ENCODE measurements at places on chromosomes 11 and 22.
A peak's percentile ranks its signal among the peaks of the same experiment; 100 is the strongest.

DNA sequence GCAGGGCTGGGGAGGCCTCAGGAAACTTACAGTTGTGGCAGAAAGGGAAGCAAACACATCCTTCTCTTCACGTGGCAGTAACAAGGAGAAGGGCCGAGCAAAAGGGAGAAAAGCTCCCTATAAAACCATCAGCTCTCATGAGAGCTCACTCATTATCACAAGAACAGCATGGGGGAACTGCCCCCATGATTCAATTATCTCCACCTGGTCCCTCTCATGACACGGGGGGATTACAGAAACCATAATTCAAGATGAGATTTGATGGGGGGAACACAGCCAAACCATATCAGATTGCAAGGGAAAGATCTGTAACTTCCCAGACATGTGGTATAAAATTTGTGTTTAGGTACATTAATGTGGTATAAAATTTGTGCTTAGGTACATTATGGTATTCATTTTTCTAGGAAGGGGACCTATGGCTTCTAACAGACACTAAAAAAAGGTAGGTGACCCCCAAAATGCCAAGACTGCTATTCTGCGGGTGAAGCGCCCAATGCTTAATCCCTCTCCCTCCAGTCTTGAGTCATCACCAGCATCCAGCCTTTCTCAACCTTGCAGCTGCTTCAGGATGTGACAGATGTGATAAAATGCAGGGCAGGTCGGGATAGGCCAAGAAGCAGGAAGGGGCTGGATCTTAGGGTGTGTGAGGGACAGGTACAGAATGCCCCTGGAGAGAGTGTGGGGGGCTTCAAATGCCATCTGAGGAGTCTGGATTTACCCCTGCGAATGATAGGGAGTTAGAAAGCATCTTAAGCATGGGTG, 57.7 kb upstream of the AMPD3 start:
- no peaks in the 10 kb centered on the region for H3K4me1 ChIP-seq
- no peaks in the 10 kb centered on the region for H3K36me3 ChIP-seq
- no peaks in the 10 kb centered on the region for H3K27me3 ChIP-seq

- peaks cover 73% of the 10 kb centered on the region for H3K27me3 ChIP-seq
- H3K4me1 ChIP-seq = peaks cover 22% of the 10 kb centered on the region
- H3K4me3 ChIP-seq = peak overlapping the region; percentile 46
- H3K36me3 ChIP-seq = no peaks in the 10 kb centered on the region
- DNase-seq = peak; percentile 73
Observed at GRCh38 chr11:120168960-120169681, 31.2 kb upstream of the TRIM29 start.

GRCh38 chr11:32053151-32053888, 37.6 kb upstream of the RCN1 start:
- H3K36me3 ChIP-seq = no peaks in the 10 kb centered on the region
- no peaks in the 10 kb centered on the region for H3K27me3 ChIP-seq
- no peak overlapping the region for H3K27ac ChIP-seq
- no peak for DNase-seq
- H3K4me3 ChIP-seq = no peak overlapping the region

GRCh38 chr11:17906436-17906835, 106.4 kb downstream of the SERGEF start:
- no peaks in the 10 kb centered on the region for H3K27me3 ChIP-seq
- H3K27ac ChIP-seq = no peak overlapping the region
- no peak for DNase-seq
- no peaks in the 10 kb centered on the region for H3K36me3 ChIP-seq

GRCh38 chr11:79244241-79244772, 196.5 kb downstream of the TENM4 start:
- H3K4me3 ChIP-seq = no peak overlapping the region
- H3K36me3 ChIP-seq = no peaks in the 10 kb centered on the region
- H3K27me3 ChIP-seq = no peaks in the 10 kb centered on the region

DNA sequence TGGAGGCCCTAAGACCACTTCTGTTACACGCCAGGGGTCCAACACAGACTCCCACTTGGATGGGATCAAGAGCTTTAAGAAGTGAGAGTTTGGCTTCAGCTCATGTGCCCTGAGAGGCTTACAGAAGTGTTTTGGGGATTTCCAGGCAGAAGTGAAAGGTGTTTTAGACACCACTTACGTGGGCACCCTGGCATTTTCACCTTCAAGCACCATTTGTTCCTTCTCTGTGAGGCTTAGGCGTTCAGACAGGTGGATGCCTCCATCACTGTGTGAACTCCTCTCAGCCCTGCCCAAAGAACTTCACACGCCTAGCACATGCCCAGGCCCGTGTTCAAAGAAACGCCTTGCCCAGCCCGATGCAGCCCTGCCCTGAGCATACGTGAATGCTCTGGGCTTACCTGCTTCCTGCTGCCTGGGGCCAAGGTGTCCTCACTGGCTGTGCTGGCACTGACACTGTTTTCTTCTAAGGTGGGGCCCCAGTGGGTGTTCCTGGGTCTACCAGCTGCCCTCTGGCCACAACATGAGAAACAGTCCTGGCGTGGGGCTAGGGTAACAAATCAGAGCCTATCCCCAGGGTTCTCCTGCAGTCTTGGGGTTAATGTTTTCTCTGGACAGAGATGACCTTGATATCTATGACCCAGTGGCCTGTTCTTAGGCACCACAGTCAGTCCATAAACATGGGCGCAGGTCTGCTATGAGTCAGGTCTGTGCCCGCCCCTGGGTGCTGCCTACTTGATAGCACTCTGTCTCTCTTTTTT, 34.0 kb downstream of the AMPD3 start:
- H3K27ac ChIP-seq = no peak overlapping the region
- no peaks in the 10 kb centered on the region for H3K27me3 ChIP-seq
- DNase-seq = peak; percentile 52
- H3K36me3 ChIP-seq = no peaks in the 10 kb centered on the region

DNA sequence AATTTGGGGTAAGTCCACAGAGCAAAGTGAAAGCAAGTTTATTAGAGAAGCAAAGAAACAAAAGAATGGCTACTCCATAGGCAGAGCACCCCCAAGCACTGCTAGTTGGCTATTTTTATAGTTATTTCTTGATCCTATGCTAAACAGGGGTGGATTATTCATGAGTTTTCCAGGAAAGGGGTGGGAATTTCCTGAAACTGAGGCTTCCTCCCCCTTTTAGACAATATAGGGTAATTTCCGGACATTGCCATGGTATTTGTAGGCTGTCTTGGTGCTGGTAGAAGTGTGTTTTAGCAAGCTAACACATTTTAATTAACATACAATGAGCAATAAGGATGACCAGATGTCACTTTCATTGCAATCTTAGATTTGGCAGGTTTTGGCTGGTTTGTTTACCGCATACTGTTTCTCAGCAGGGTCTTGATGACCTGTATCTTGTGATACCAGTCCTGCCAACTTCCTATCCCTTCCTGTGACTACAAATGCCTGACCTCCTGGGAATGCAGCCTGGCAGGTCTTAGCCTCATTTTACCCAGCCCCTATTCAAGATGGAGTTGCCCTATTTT, 937 bp upstream of the C1QTNF6 start:
- DNase-seq = no peak
- no peaks in the 10 kb centered on the region for H3K36me3 ChIP-seq
- no peak overlapping the region for H3K4me3 ChIP-seq

DNA sequence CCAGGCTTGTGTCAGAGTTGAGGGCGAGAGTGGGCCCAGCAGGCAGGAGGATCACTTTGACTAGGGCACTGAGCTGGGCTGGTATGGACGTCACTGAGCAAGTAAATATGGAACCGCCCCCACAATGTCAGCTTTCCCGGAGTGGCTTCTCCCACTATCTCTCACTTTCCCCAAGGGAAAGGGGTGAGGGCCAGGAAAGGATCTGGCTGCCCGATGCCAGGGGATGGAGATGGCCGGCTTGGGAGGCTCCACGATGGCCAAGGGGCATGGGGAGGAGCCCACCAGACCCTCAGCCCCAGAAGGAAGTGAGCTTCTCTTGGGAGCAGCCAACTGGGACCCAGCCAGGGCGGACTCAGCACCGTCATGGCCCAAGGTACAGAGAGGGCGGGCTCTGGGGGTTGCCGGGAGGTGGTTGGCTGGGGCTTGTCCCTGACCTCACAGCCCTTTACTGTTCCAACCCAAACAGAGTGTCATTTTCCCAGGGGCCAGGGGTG, 8.7 kb downstream of the PRDM11 start:
- peaks cover 62% of the 10 kb centered on the region for H3K4me1 ChIP-seq
- no peaks in the 10 kb centered on the region for H3K27me3 ChIP-seq
- no peaks in the 10 kb centered on the region for H3K36me3 ChIP-seq
- no peak for DNase-seq
- no peak overlapping the region for H3K4me3 ChIP-seq

- no peak overlapping the region for H3K4me3 ChIP-seq
- H3K27me3 ChIP-seq = no peaks in the 10 kb centered on the region
- H3K27ac ChIP-seq = no peak overlapping the region
Observed at GRCh38 chr11:67029146-67029545, 6.2 kb downstream of the SYT12 start.

DNA sequence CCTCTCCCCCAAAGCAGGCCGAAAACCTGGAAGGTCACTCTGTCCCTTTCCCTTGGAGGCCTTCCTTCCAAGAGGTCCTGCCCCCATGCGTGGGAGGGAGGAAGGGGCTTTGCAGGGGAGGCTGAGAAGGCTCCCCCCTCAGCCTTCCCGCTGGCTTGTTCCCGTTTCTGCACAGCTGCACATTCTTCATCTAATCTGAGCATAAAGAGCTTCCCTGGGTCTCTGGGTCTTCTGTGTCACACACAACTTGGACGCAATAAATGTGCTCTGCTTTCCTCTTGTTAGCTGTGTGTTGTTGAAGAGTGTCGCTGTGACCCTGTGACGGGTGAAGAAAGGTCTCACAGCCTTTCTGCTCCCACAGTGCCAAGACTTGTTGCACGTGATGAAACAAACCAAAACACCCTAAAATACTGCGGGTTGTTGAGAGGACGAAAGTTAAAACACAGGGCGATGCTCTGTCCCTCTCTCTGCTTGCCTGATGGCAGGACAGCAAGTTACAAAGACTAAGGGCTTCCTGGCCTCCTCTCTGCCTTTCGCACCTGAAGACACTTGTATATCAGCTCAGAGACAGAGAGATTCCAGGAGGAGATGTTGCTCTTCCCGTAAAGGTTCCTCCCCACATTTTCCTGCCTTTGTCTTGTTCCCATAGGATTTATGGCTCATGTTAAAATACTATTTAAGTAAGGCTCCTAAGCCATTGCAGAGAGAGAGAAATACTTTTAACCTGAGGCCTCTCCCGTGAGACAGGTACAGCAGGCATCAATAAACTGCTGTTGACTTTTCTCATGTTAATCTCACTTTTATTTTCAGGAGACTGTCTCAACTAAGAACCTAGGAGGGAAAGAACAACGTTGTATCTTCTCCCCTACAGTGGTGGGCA, 15.4 kb upstream of the IFITM3 start:
- H3K27ac ChIP-seq = peak overlapping the region; percentile 20
- peaks cover 8% of the 10 kb centered on the region for H3K4me1 ChIP-seq
- no peaks in the 10 kb centered on the region for H3K27me3 ChIP-seq
- DNase-seq = no peak
- no peak overlapping the region for H3K4me3 ChIP-seq

- H3K27ac ChIP-seq = no peak overlapping the region
- H3K27me3 ChIP-seq = no peaks in the 10 kb centered on the region
- H3K4me1 ChIP-seq = no peaks in the 10 kb centered on the region
- DNase-seq = no peak
Observed at GRCh38 chr11:128456566-128457268, 130.6 kb downstream of the ETS1 start.

GRCh38 chr11:2534134-2534956, 89.5 kb downstream of the KCNQ1 start:
- peak; percentile 63 for DNase-seq
- no peaks in the 10 kb centered on the region for H3K36me3 ChIP-seq
- H3K4me3 ChIP-seq = no peak overlapping the region
- no peaks in the 10 kb centered on the region for H3K27me3 ChIP-seq

DNA sequence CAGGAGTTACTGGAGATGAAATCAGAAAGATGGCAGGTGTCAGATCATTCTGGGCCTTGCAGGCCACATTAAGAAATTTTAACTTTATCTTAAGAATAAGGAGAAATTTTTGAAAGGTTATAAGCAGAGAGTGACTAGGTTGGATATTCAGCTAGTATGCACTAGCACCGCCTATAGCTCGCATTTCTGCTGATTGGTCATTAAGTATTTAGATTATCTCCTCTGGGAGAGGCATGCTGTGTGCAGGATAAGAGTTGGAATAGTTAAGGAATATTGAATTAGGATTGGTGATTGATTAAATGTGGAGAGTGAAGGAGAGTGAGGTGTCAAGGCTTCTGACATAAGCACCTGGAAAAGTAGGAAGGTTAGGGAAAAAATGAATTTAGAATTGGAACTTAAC, 100.6 kb downstream of the STIM1 start:
- peaks cover 39% of the 10 kb centered on the region for H3K4me1 ChIP-seq
- DNase-seq = no peak
- H3K27me3 ChIP-seq = no peaks in the 10 kb centered on the region
- no peaks in the 10 kb centered on the region for H3K36me3 ChIP-seq
- H3K27ac ChIP-seq = no peak overlapping the region
- H3K4me3 ChIP-seq = no peak overlapping the region

- H3K27me3 ChIP-seq = no peaks in the 10 kb centered on the region
- H3K36me3 ChIP-seq = no peaks in the 10 kb centered on the region
- H3K4me1 ChIP-seq = no peaks in the 10 kb centered on the region
- no peak for DNase-seq
- no peak overlapping the region for H3K27ac ChIP-seq
Observed at GRCh38 chr11:117759305-117759704, 37.7 kb downstream of the DSCAML1 start.

- H3K4me1 ChIP-seq = peaks cover 26% of the 10 kb centered on the region
- DNase-seq = no peak
- H3K4me3 ChIP-seq = no peak overlapping the region
Observed at GRCh38 chr22:49807780-49808708, 19.6 kb downstream of the BRD1 start.

DNA sequence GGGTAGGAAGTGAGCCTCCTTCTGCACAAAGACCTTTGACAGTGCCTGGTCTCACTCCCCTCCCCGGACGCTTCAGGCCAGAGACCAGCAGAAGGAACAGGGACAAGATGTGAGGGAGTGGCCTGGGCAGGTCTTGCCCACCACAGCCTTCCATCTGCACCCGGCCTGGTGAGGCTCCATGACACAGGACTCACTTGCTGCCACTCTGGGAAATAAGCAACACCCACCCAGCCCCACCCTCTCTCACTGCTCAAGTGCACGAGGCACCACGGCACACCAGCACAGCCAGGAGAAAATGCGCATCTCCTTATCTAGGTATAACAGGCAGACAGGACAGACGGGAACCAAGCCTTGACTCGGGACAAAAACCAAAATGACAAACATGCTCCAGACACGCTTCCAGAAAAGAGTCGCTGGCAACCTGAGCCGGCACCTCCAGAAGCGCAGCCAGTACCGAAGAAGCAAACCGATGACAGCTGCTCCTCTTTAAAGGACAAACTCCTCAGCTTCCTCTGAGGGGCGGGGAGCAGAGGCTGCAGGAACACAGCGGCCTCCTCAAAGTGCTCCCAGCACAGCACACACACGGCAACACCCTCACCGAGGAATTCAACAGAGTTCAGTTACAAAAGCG, 41.7 kb downstream of the BRD1 start:
- H3K27me3 ChIP-seq = no peaks in the 10 kb centered on the region
- DNase-seq = no peak
- H3K36me3 ChIP-seq = peaks cover 77% of the 10 kb centered on the region
- no peak overlapping the region for H3K27ac ChIP-seq
- no peak overlapping the region for H3K4me3 ChIP-seq
- peaks cover 29% of the 10 kb centered on the region for H3K4me1 ChIP-seq
